ENCODE measurements at places on chromosomes 13 and 19.

GRCh38 chr13:40503966-40504591, 162.4 kb downstream of the FOXO1 start:
- no peak for DNase-seq

DNA sequence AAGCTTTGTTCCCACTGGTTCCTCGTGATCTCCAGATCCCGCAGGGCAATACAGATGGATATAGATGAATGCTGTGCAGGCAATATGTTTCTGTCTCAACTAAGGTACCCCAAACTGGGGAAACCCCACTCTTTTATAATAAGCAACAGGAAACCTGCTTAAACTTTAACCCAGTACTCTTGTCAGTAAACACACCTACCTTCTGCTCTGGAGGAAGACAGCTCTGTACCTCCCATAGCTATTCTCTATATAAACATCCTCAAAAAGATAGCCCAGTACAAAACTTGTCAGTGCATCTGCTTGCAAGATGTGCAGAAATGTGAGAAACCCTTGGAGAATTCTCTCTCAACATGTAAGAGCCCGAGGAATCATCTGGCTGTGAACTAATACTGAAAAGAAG, 583.6 kb downstream of the OLFM4 start:
- DNase-seq, result no peak

GRCh38 chr13:52195401-52195837, 36.0 kb upstream of the NEK3 start:
- DNase-seq, result peak; percentile 87

- no peak for DNase-seq
These were observed 50.8 kb downstream of the FOXO1 start for GRCh38 chr13:40615619-40616018.

GRCh38 chr13:61362522-61362921, 53.1 kb downstream of the PCDH20 start:
- no peak for DNase-seq

DNA sequence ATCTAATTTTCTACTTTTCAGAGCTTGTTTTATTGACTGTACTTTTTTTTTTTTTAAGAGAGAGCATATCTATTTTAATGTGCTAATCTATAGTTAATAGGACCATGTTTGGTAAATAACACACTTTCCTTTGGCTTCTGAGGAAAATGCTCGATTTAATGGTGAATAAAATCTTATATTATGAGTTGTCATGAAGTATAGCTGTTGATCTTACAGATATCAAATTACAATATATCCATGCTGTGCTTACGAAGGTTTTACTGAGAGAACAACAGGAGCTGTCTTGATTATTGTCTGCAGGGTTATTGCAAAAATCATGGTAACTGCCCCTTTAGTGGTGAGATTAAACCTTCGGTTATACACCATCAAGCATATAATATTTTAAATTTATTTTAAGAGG, 29.6 kb downstream of the URI1 start:
- DNase-seq, result no peak

DNA sequence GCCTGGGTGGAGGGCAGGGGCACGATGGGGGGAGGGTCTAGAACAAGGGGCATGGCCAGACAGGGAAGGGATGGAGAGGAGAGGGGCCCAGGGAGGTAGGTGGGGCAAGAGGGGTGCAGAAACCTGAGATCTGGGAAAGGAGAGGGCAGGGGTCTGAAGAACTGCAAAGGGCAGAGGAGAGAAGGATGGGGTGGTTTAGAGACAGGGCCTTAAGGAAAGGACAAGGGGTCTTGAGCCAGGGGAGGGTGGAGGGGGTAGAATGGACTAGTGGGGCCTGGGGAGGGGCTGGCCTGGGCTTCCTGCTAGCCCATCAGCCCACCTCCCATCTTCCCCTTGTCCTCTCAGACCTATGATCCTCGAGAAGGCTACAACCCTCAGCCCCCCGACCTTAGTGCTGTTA, 72.5 kb downstream of the RYR1 start:
- DNase-seq, result no peak

DNA sequence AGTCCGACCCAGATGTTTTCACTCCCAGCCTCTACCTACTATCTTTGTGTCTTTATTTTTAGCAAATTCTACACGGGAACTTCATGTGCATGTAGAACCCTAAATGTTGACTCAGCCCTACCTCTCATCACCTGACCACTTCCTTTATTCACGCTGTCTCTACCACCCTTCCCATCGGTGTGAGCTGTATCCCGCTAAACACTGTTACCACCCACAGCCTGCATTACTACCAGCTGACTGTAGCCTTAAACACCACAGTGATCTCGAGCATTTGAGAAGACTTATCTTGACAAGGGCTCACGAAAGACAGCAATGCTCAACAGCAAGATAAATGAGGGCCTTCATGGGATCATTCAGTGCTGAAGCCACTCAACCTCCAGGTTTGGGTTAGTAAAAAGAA, 15.1 kb downstream of the NCR1 start:
- DNase-seq, result no peak

DNA sequence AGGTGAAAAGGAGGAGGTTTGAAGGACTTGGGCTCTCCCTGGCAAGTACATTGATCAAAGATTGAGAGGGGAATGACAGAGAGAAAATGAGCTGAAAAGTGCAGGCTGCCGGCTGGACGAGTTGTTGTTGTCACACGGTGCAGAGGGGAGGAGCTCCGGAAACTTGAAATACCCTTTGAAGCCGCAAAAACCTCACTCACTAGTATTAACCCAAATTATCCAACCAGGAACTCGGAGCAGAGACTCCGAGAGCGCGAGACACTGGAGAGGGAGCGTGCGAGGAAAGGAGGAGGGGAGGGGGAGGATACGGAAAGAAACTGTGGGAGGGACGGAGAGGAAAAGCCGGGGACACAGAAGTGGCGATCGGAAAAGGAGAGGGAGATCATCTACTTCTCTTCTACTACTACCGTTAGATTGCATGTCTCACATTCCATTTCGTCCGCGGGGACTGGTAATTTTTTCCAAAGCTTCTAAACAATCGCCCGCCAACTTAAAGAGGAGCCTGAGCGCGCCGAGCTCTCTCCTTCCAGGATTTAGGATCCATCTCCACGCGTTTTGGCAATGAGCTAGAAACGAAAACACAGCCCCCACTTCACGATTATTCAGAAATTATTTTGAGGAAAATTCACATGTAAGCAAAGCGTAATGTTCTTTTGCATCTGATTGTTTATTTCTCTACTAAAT, at the start of gene DACH1:
DACH1 (minus strand) TSS at position 74 of the 684 bp plus-strand sequence.
- peak; percentile 91 for DNase-seq

- DNase-seq, result no peak
These were observed 59.2 kb downstream of the MLLT1 start for GRCh38 chr19:6220385-6221191.

Measured in hematopoietic multipotent progenitor cell treated with erythropoietin and hydrocortisone succinate and interleukin-3 and kit ligand, for 6 days (in vitro differentiated cells).